Right ventricle myocardium superior (tissue), 1 donor: ENCODE measurements at places on chromosomes 7 and 10.

GRCh38 chr7:34162027-34162565, 256.8 kb downstream of the BMPER start:
- DNase-seq: no peak

- DNase-seq: no peak
Measured at GRCh38 chr7:114930829-114931655, 9.1 kb downstream of the MDFIC start.

DNA sequence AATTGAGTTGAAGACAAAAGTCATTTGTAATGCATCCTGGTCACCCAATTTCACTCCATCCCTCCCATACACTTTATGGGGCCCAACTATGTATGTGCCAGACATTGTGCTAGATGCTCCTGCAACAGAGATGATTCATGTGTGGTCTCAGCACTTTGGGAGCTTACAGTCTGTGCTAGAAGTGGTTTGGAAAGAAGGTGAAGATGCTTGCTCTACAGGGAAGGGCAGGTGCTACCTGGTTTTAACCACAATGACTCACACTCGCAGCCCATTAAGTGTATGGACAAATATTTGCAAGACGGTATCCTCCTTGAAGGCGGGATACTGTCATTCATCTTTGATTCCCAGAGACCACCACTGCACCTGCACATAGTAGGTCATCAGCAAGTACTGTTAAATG, 257.6 kb downstream of the OTUD1 start:
- no peak for DNase-seq

DNA sequence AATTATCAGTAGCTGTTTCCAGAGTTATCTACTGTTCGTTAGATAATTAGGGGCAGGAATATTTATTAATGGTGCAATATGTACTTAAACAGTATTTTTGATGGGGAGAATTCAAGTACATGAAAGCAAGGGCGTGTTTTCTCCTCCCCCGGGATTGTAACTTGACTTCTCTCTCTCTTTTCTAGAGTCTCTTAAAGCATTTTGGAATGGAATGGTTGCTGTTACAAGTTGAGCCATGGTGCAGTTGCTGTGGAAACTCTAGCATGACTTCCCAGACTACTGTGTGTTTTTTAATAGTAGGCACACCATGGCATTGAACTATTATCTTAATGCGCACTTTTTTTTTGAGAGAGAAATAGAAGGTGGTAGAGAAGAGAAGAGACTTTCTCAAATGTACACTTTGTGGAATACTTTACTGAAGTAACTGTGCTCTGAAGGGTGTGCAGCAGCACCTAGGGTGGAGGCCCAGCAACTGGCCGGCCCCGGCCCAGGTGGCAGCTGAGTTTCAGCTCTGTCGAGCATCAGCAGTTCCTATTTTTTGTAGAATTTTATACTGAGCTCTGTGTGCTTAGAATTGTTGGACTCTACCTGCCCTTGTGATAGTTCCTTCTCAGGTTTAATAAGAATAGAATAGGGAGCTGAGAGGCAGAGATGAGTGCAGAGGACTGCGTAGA, 64.4 kb downstream of the CCNY start:
- DNase-seq: no peak

- no peak for DNase-seq
Measured at GRCh38 chr10:132860532-132860931, 74.6 kb upstream of the NKX6-2 start.
